ENCODE measurements at places on chromosomes 12 and 14. TPM values are rescaled to one million over a fixed set of nuclear protein-coding genes. Genes with fewer than 3 reads are reported as not detected.

DNA sequence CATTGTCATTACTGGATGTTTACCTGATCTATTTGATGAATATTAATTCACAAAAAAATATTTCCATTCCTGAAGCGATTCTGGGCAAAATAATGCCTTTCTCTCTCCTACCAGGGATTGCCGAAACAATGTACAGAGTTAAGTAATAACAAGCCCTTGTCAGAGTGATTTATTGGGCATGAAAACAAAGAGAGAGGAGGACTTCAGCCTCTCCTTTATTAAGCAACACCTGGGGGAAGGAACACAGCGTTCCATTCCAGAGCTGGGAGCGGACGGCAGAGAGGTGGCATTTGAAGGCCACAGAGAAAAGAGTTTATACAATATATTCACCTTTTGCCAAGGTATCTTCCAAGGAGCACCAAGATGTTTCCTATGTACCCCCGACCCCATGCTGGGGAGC, 165.8 kb downstream of the KSR2 start:
- DNase-seq = no peak

GRCh38 chr14:60561845-60562746, 53.1 kb downstream of the SIX6 start:
- DNase-seq = peak; percentile 6

DNA sequence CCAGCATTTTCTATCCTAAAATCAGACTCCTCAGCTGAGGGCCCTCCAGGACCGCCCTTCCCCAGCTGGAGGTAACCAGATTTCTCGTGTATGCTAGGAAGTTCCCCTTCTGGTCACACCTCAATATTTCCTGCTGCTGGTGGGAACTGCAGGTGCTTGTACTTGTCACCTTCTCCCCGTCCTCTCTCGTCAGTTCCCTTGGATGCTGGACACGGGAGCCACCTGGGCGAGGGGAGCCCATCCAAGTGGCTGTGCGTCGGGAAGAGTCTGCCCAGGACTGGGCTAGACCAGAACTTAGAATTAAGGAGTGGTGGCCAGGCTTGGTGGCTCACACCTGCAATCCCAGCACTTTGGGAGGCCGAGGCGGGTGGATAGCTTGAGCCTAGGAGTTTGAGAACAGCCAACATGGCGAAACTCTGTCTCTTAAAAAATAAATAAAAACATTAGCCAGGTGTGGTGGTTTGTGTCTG, 23.2 kb upstream of the KIF26A start:
- DNase-seq = no peak

GRCh38 chr12:38056701-38057689, 259.6 kb upstream of the ALG10B start:
- no peak for DNase-seq

GRCh38 chr12:51449580-51450246, 25.1 kb downstream of the SLC4A8 start:
- no peak for DNase-seq

DNA sequence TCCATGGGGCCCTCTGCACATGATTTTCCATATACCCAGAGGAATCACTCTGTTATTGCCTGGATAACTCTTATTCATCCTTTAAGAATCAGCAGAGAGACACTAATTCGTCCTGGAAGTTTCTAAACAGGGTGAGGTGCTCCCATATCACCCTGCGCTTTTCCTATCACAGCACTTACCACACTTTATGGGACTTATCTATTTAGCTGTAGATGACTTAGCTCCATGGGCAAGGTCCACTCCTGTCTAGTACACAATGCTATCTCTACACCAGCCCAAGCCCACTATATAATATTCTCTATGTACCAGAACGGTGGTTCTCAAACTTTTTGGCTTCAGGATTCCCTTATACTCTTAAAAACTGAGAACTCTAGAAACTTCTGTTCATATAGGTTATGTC, 111.7 kb downstream of the EFCAB11 start:
- no peak for DNase-seq

DNA sequence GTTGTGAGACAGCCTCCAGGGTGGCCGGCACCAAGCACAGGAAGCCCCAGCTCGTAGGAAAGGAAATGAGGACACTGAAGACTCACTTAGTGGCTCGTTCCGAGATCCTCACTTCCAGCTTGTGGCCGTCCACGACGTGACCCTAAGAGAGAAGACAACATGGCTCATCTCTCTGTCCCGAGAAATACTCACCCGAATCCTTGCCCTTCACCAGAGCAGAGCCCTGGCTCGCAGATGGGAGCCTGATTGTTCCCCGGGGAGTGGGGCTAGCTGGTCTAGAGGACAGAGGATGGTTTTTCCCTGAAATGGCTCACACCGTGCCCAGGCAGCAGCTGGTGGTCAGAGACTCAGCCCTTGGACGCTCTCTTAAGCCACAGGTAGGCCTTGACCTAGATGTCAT, 47.8 kb downstream of the RBM19 start:
- no peak for DNase-seq

GRCh38 chr12:49615725-49616124, 7.6 kb upstream of the PRPF40B start:
- DNase-seq = no peak

DNA sequence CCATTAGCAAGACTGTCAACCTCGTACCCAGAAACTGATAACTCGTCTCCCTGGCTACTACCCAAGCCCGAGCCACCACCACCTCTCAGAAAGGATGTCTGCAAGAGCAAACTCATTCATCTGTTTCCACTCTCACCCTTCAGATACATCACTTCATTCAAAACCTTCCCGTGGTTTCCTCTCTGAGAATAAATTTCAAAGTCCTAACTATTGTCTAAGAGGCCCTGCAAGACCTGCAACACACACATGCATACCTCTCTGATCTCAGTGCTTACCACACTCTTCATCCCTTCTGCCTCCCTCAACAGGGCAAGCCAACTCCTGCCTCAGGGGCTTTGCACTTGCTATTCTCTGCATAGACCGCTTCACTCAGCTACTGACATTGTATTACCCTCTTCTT, 40.6 kb downstream of the PPP1R13B start:
- no peak for DNase-seq

The KCNJ8 gene
- polyA plus RNA-seq = 22.2 TPM

The PDE3A gene
- polyA plus RNA-seq = 29.1 TPM

The B4GALNT3 gene
- polyA plus RNA-seq = 13.6 TPM

Data from left renal cortex interstitium (tissue), 4 donors.